ENCODE measurements at places on chromosomes 13 and 19.
A peak's percentile ranks its signal among the peaks of the same experiment; 100 is the strongest.

DNA sequence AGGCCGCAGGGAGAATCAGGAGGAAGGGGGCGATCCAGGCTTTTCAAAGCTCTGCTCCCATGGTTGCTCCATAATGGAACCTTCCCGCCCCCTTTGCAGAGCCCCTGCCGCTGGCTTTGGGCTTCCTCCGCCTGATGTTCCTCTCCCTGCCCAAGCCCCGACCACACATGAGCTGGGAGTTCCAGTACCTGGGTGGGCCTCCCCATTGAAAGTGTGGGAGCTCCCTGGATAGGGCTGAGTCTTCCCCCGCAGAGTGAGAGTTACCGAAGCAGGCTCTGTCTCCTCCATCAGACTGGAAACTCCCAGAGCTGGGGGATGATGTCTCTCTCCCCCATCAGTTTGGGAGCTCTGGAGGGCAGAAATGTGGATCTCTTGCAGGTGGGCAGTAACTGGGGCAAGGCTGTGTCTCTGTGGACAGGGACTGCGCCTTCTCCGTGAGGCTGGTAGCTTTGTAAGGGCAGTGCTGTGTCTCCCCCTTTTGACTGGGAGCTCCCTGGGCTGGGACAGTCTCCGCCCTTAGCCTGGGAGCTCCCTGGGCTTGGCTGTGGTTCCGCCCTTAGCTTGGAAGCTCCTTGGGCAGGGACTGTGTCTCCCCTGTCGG lies 722 bp downstream of the DCAF15 start:
- DNase-seq: peak; percentile 92

DNA sequence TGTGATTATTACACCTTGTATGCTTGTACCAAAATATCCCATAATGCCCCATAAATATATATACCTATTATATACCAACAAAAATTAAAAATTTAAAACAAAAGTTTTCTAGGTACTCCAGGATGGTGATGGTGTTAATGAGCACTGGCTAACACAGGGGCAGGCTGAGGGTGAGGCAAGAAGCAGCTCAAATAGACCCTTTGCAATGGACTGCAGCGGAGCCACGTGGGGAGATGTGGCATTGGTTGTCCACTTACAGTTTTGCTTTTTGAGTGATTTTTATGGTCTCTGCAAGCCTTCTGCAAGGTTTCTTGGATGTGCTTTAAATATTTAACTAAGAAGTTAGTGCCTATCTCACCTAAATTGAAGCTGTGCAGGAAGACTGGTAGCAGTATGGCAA lies 132.9 kb downstream of the RAP2A start:
- DNase-seq: no peak

DNA sequence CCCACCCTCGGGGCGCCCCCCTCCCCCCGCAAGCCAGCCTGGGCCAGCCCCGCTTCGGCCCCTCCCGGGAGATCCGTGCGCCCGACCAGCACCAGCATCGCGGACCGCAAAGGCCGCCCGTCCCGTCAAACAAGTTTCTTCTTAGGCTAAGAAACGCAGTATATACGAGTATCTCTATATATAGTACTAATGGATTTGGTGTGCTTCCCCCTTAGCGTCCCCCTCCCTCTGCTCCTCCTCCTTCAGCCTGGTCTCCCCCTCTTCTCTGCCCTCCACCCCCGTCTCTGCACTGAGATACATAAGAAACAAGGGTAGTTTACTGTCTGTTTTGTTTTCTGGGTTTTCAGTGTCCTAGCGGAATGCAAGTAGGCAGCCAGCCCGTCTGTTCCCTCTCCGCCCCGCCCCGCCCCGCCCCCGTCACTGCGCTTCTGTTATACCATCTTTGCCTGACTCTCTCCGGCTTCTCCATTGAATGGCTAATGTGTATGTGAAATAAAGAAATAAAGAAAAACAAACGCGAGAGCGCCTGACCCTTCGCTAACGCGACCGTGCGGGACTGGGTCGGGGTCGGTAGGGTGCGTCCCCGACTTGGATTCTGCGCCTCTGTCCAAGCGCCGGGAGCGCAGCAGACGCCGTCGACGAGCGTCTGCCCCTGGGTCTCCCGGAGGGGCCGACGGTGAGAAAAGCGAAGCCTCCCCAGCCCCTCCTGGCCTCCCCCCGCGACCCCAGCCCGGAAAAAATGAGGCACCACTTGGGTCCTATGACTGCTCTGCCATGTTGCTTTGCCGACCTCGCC lies 4.2 kb downstream of the LYL1 start:
- DNase-seq: peak; percentile 64

GRCh38 chr13:32960626-32961025 lies 55.6 kb upstream of the KL start:
- DNase-seq: no peak

DNA sequence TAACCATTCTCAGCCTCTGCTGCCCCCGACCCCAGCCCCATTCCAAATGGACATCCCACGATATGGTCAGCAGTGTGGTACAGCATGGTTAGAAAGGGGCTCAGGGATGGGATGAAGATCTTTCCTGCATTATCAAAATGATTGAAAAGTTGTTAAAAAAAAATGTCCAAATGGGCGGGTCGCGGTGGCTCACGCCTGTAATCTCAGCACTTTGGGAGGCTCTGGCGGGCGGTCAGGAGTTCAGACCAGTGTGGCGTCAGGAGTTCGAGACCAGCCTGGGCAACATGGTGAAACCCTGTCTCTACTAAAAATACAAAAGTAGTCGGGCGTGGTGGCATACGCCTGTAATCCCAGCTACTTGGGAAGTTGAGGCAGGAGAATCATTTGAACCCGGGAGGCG lies 54.3 kb upstream of the ZNF254 start:
- DNase-seq: no peak

DNA sequence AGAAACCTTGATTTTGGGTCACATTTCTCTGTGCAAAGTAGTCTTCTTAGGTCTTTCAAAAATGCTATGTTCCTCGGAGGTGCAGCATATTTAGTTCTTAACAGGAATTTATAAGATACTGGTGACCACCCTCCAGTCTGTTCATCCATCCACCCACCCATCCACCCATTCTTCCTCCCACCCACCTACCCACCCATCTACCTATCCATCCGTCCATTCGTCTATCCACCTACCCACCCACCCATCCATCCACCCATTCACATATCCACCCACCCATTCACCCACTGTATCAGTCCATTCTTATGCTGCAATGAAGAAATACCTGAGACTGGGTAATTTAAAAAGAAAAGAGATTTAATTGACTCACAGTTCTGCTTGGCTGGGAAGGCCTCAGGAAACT lies 74.9 kb downstream of the KCTD15 start:
- no peak for DNase-seq

DNA sequence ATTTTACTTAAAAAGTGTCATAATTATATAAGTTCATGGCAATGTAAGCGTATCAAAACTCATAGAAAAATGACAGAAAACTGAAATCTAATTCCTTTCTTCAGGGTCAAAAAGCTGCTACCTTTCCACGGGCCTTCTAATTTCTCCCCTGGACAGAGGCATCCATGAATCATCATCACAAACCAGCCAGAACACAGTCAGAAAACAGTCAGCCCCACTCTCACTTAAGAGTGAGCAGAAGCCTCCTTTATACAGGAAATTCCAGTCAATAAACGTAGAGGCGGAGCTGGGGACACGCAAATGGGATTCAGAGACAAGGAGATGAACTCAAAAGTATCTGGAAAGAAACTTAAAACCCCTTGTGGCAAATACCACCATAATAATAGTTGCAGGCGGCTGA lies 54.2 kb upstream of the ABCC4 start:
- peak; percentile 48 for DNase-seq

DNA sequence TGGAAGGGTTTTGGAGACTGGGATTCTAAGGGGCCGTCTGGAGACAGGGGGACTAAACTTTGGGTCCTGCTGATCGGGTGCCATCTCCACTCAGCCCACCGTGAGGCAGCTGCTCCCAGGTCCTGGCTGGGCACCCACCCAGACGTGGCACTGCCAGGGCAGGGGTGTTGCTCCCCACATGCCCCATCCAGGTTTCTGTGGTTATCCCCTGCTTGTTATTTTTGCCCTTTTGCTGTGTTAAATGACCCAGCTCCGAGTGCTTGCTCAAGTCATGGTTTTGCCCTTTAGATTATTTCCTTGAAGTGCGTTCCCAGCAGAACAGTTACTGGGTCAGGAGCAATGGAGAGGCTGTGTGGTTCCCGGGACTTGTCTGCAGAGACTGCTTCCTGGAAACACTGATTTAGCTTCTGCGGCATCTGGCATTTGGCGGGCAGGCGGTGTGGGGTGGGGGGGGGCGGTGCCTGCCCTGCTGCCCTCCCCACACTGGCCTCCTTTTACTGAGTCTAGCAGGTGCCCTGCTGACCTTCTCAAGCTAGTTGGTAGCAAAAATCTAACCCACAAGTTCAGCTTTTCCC lies 1.9 kb downstream of the RAB11B start:
- DNase-seq: peak; percentile 36

- no peak for DNase-seq
Measured at GRCh38 chr19:709196-709964, 645 bp downstream of the PALM start.

DNA sequence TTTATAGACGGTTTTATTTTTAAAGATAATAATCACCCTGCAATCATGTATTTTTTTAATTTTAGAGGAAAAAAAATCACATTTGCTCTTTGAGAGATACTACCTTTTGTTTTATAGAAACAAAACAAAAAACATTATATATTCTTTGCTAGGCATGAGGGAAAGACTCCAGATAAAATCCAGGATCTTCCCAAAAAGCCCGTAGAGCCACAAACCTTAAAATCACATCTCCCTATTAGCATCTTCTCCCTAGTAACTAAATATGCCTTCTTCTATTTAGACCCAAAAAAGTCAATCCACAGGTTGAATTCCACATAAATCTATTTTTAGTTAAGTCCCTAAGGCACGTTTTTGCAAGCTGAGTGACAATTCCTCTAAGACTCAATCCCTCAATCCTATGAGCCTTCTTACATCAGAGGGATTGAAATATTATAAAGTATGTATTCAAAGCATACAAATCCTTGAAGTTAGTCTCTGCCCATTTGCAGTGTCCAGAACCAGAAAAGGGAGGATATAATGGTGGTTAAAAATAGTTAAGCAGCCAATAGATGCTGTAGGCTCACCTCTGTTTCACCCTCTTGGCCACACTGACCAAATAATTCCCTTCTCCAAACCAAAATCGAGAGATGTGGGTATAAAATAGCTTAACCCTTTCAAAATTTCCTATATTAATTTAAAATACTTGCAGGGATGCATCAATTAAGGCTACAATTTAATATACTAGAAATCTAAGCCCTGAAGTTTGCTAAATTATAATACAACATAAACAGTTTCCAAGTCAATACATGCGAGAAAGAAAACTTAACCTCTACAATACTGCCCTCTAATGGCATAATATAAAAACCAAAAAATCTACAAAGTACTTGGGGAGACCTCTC lies 64.0 kb downstream of the SERP2 start:
- peak; percentile 33 for DNase-seq

GRCh38 chr19:56107626-56108351 lies 13.3 kb downstream of the ZNF787 start:
- no peak for DNase-seq

DNA sequence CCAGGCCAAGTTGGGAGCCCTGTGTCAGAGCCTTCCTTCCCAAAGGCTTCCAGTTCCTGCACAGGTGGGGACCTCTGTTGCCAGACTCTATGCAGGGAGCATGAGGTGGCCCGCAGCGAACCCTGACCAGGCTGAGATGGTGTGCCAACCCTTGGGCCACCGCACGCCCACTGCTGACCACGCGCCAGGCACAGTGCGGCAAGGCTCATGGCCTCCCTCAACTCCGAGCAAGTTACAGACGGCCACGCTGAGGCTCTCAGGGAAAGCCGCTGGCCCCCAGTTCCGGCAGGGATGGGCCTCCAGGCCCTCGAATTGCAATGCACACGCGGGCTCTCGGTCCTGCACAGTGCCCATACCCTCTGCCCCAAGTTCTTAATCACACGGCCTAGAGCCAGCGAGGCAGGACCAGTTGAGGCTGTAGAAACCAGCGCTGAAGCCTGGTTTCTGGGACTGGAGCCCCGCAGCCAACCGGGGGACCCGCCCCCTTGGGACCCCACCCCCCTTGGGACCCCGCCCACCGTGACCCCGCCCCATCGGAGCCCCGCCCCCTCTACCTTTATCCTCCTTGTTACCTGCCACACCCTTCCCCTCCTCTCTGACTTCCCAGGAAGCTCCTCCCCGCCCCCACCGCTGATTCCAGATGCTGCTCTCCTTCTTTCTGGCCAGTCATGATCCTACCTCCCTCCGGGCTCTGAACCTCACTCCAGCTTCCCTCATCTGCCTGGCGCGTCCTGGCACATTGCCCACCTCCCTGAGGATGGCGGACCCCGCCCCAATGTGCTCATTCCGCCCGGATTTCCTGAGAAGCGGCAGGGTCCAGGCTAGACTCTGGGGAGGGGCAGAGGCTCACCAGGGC lies 6.0 kb downstream of the PEX11G start:
- DNase-seq: peak; percentile 44

GRCh38 chr13:110332750-110333149 lies 25.7 kb downstream of the COL4A2 start:
- DNase-seq: no peak

GRCh38 chr19:7187605-7188339 lies 106.4 kb downstream of the INSR start:
- no peak for DNase-seq

DNA sequence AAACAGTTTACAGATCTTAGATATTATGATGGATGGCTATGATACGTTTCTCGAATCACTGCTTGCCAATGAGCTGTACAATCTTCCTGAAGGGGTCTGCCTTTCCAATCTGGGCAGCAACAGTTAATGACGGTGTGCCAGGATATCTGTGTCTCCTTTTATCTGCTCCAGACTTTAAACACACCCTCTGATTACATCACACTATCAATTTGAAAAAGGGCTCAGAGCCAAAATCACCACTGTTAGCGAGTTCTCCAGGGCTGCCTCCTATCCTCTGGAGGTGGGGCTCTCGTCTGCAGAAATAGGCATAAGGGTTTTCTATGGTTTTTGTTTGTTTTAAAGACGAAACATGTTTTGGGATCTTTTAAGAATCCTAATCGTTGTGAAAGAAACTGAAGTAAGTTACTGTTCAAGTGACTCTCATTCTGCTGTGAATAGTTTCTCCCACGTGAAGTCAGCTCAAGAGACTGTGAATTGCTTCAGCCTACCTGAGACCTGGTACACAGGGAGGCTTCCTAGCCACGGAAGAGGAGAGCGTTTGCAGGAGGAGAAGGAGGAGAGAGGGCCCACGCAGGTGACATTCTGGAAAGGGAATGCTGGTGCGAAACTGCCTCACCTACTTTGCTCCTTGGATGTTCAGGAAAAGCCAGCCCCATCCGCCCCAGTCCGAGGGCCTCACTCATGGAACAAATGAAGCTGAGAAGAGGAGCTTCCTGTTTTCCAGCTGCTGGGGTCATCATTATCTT lies 15.2 kb upstream of the GJA3 start:
- DNase-seq: no peak

- DNase-seq: no peak
Measured at GRCh38 chr13:82070416-82070815, 1729.5 kb upstream of the SPRY2 start.
